ENCODE measurements at places on chromosomes 4 and X. TPM values are rescaled to one million over a fixed set of nuclear protein-coding genes. Genes with fewer than 3 reads are reported as not detected.

Gene CT47A1
- not detected for total RNA-seq

Gene TEC
- total RNA-seq = 6.2 TPM

Gene EMCN
- 10.2 TPM for total RNA-seq

Gene NCAPG
- total RNA-seq = 2.2 TPM

Gene AADAT
- 8.8 TPM for total RNA-seq

Gene DDIT4L
- total RNA-seq = 2.4 TPM

Gene SLC6A14
- total RNA-seq = not detected

Gene CPLX1
- 0.34 TPM for total RNA-seq

Gene NR3C2
- 9.5 TPM for total RNA-seq

Gene PRKX
- 15.8 TPM for total RNA-seq

Gene EPHA5
- not detected for total RNA-seq

Gene AMER1
- total RNA-seq = 2.5 TPM

Gene VSIG4
- 434 TPM for total RNA-seq

Gene RASL11B
- not detected for total RNA-seq

Gene TLR7
- 0.82 TPM for total RNA-seq

Gene SLC4A4
- total RNA-seq = 8.8 TPM

Gene F8A3
- 14.8 TPM for total RNA-seq

Gene GAGE2A
- not detected for total RNA-seq

Gene CXXC4
- 0.49 TPM for total RNA-seq

Gene LRP2BP
- total RNA-seq = 2.1 TPM

Gene CENPVL2
- total RNA-seq = not detected

Gene KLHL34
- total RNA-seq = not detected

Gene GYPB
- total RNA-seq = not detected

Gene DTHD1
- 0.88 TPM for total RNA-seq

Gene VSIG1
- not detected for total RNA-seq

Gene RAB33A
- total RNA-seq = 0.88 TPM

Gene EDA2R
- 2.5 TPM for total RNA-seq

Gene MAP7D3
- total RNA-seq = 38.3 TPM

Gene JADE3
- total RNA-seq = 8.1 TPM

Gene DMP1
- not detected for total RNA-seq

Gene HSD17B13
- 1.4 TPM for total RNA-seq

Gene F9
- not detected for total RNA-seq

Gene IL3RA
- 5.3 TPM for total RNA-seq

Gene RNF175
- not detected for total RNA-seq

Gene F8
- 23.6 TPM for total RNA-seq

Gene IGFBP7
- total RNA-seq = 646 TPM

Gene PFKFB1
- 6.3 TPM for total RNA-seq

Gene ETDB
- not detected for total RNA-seq

Gene STATH
- total RNA-seq = not detected

Gene ZNF330
- 37.4 TPM for total RNA-seq

Gene TMLHE
- total RNA-seq = 26.7 TPM

Gene EDA
- 7.0 TPM for total RNA-seq

Gene ZAR1
- total RNA-seq = not detected

Gene NR0B1
- total RNA-seq = 0.34 TPM

Gene JCHAIN
- total RNA-seq = 6.6 TPM

Gene NXF3
- total RNA-seq = 3.5 TPM

Gene INTU
- 6.4 TPM for total RNA-seq

Gene DGAT2L6
- total RNA-seq = not detected

Gene NXF2B
- 0.19 TPM for total RNA-seq

Gene PAK3
- 2.7 TPM for total RNA-seq

Gene LDOC1
- total RNA-seq = 3.1 TPM

Gene CXCL11
- not detected for total RNA-seq

Gene PRR32
- not detected for total RNA-seq

Gene CUL4B
- 51.5 TPM for total RNA-seq
